Activated naive CD8-positive, alpha-beta T cell treated with anti-CD3 and anti-CD28 coated beads for 36 hours (primary cell): ENCODE measurements at places on chromosomes 7 and 10.

DNA sequence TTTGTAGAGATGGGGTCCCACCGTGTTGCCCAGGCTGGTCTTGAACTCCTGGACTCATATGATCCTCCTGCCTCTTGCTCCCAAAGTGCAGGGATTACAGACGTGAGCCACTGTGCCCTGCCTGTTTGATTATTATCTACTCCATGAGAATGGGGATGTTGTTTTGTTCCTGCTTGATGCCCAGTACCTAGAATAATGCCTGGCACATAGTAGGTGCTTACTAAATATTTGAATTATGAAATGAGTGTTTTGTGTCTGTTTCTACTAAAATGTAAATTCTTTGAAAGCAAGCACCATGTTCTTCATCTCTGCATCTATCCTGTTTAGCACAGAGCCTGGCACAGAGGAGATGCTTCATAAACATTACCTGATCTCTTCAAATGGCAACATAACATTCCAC, 40.9 kb downstream of the ZNF783 start:
- no peak for DNase-seq

DNA sequence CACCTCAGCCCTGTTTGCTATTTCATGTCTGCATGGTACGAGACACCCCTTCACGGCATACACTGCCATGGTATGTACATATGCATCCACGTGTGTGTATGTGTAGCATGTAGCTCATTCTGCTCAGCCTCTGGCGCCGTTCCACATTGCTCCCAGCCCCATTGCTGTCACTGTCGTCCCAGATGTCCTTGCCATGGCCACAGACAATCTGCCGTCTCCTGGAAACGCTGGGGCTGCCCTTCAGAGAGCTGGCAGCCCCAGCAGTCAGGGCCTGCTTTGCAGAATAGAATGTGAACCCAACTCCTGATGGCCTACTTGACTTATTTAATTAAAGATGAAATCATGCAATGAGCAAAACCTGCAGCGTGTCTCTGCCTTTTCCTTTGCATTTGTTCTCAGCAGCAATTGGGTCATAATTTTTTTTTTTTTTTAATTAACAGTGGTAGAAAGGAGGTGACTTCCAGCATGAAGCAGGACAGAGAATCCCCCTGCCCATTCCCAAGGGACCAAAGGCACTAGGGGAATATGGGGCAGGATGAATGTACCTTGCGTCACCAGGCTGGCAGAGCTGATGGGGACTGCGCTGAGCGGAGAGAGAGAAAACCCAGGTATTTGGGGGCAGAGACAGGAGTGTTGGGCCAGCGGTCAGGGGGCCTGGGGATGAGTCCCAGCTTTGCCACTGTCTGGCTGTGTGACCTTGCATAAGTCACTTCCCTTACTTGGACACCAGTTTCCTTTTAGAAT, 49.2 kb downstream of the CHST3 start:
- no peak for DNase-seq

DNA sequence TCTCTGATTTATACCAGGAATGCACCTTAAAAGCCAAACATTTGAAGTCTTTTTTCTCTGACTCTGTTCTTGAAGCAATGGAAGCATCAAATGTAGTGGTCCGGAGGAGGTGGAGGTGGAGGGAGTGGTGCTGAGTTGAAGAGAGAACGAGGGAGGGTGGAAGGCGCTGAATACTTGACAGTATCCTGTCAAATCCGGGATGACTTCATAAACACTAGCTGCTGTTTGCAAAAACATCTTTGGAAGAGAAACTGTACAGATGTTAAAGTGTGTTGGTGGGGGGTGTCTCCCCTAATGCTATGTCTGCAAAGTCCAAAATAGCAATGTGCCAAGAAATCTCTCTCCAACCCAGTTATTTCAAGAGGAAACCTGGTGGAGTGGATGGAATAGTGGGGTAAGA, 328.5 kb upstream of the AUTS2 start:
- DNase-seq, result no peak

DNA sequence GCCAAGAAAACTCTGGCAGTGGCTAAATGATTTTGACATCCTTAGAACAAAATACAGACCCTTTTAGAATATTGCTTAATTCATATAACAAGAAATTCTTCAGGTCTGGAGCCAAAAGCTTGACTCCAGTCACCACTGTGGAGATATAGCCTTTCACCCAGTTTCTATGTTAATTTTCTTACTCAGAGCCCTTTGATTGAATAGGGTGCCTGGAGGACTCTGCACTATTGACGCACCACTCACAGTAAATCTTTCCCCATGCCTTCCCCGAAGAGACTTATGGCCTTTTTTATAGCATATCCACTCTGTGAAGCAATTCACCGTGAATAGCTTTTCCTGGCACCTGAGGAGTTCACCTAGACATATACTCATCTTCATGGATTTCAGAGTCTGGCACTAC, 613.8 kb downstream of the ZWINT start:
- DNase-seq, result no peak

DNA sequence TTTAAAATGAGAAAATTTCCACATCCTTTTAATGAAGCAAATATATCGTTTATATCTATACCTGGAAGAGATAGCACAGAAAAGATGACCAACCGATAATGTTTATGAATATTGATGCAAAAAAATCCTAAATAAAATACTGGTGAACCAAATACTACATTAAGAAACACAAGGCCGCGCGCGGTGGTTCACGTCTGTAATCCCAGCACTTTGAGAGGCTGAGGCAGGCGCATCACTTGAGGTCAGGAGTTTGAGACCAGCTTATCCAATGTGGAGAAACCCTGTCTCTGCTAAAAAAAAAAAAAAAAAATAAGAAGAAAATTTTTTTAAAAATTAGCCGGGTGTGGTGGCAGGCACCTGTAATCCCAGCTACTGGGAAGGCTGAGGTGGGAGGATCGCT, 25.8 kb downstream of the SHH start:
- no peak for DNase-seq

DNA sequence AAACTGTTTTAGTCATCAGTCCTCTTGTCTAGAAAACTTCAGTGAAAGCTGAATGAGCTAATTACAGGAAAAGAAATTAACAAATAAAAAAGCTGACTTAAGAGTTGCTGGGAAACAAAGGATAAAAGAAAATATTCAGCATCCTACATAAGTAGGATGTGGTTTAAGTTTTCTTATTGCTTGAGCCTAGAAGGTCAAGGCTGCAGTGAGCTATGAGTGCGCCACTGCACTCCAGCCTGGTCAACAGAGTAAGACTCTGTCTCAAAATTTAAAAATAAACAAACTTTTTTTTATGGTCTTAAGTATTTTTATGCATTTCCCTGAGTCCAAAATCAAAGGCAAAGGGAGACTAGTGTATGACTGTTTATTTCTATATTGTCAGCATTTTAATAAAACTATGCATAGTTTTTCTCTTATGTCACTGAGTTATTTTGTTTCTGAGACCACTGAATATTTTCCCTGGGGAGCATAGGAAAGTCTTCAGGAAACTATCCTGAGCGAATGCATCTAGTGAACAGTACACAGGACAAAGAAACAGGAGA, 40.0 kb upstream of the LRRN3 start:
- no peak for DNase-seq

GRCh38 chr7:437329-438251, 82.1 kb downstream of the PDGFA start:
- no peak for DNase-seq

- no peak for DNase-seq
Observed at GRCh38 chr10:129849853-129850252, 114.2 kb downstream of the EBF3 start.
